ENCODE measurements at places on chromosomes 3 and 15.

GRCh38 chr15:92788196-92788595 lies 111.9 kb upstream of the CHD2 start:
- no peaks in the 10 kb centered on the region for H3K36me3 ChIP-seq
- no peak for DNase-seq
- no peaks in the 10 kb centered on the region for H3K27me3 ChIP-seq
- H3K4me3 ChIP-seq, result no peak overlapping the region

DNA sequence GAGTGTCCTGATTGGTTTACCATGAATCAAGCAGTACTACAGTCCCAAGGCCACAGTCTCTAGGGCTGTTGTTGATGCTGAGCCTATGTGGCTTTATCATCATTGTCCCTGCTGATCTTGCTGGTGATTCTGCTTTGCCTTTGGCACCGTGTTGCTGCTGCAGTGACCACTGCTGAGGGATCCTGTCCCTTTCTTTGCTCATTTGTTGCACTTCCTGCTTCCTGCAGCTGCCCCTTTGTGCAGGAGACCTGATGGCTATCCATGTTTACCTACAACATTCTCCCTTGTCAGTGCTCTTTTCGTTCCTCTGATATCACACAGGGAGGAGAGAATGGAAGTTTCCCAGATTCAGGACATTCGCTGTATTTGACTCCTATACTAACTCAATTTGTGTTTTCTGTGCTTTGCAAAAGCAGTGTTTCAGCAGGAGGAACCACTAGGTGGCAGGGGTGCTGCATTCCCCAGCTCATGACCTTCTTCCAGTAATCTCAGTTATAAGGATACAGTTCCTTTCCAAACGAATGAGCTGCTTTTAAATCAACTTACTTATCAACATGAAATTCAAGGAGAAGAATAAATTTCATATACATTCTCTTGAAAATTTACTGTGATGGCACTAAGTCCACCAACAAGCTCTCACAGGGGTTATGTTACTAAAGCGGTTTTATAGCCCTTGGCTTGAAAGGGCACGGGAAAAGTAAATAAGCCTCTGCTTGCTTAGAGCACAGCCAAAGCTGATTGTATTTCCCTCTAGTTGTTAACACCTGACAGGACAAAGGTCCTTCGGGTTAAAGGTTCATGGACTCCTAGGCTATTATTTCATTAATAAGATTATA lies 9.7 kb upstream of the THUMPD3 start:
- no peaks in the 10 kb centered on the region for H3K27me3 ChIP-seq
- no peaks in the 10 kb centered on the region for H3K36me3 ChIP-seq
- DNase-seq, result peak; percentile 79
- H3K4me1 ChIP-seq, result peaks cover 10% of the 10 kb centered on the region

DNA sequence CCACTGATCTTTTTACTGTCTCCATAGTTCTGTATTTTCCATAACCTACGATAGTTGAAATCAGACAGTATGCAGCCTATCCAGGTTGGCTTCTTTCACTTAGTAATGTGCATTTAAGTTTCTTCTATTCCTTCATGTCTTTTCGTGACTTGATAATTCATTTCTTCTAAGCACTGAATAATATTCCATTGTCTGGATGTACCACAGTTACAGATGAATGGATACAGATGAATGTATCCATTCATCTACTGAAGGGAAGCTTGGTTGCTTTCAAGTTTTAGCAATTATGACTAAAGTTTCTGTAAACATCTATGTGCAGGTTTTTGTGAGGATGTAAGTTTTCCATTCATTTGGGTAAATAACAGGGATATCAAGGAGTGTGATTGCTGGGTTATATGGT lies 124.8 kb downstream of the NSUN3 start:
- DNase-seq, result no peak
- H3K27me3 ChIP-seq, result no peaks in the 10 kb centered on the region
- H3K4me3 ChIP-seq, result no peak overlapping the region
- H3K4me1 ChIP-seq, result no peaks in the 10 kb centered on the region
- no peak overlapping the region for H3K27ac ChIP-seq

GRCh38 chr15:69080295-69081248 lies 66.1 kb downstream of the NOX5 start:
- H3K4me3 ChIP-seq, result no peak overlapping the region
- peak overlapping the region; percentile 68 for H3K27ac ChIP-seq
- H3K27me3 ChIP-seq, result no peaks in the 10 kb centered on the region
- peaks cover 19% of the 10 kb centered on the region for H3K4me1 ChIP-seq
- DNase-seq, result no peak

All from psoas muscle (tissue), 8 donors.